Hematopoietic multipotent progenitor cell treated with erythropoietin and hydrocortisone succinate and interleukin-3 and kit ligand, for 6 days (in vitro differentiated cells): ENCODE measurements at places on chromosomes 7 and 10.

GRCh38 chr7:151132461-151133205 is 34.9 kb downstream of the GBX1 start:
- no peak for DNase-seq

DNA sequence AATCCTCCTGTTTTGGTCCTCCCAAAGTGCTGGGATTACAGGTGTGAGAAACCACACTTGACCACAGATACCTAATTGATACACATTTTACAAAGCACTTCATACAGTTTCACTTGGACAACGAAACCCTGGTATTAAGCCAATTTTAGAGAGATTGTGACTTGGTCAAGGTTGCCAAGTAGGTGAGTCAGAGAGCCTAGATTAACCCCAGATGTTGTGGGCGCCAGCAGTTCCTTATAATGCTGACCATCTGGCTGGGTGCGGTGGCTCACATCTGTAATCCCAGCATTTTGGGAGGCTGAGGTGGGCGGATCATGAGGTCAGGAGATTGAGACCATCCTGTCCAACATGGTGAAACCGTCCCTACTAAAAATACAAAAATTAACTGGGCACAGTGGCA is 4.9 kb upstream of the PHKG1 start:
- DNase-seq: peak; percentile 81

DNA sequence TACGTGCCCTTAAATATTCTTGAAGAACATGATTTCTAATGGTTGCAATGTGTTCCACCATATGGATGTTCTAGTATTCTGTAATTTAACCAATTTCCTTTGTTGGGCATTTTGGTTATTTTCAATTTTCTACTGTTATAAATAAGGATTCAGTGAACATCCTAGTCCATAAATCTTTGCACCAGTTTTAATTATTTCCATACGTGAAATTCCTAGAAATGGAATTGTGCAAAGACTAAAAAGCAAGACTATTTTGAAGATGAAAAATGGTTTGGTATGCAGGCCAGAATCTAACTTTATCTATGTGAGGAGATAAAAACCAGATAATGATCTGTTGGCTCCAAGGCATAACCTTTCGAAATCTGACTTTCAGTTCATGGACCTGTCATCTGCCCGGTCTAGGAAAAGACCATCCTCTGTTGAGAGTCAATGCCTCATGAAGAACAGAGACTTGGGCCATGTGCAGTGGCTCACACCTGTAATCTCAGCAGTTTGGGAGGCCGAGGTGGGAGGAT is 633.2 kb upstream of the NRP1 start:
- no peak for DNase-seq

DNA sequence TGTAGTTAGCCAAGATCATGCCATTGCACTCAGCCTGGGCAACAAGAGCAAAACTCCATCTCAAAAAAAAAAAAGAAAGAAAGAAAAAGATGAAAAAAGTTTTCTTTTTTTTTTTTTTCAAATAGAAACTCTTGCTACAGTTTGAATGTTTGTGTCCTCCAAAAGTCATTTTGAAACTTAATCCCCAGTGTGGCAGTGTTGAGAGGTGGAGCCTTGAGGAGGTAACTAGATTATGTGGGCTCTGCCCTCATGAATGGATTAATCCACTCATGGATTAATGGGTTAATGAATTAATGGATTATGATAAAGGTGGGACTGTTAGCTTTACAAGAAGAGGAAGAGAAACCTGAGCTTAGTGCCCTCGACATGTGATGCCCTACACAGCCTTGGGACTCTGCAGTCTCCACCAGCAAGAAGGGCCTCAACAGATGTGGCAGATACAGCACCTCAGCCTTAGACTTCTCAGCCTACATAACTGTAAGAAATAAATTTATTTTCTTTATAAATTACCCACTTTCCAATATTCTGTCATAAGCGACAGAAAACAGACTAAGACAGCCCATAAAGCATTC is 25.1 kb downstream of the CPEB3 start:
- DNase-seq: no peak

DNA sequence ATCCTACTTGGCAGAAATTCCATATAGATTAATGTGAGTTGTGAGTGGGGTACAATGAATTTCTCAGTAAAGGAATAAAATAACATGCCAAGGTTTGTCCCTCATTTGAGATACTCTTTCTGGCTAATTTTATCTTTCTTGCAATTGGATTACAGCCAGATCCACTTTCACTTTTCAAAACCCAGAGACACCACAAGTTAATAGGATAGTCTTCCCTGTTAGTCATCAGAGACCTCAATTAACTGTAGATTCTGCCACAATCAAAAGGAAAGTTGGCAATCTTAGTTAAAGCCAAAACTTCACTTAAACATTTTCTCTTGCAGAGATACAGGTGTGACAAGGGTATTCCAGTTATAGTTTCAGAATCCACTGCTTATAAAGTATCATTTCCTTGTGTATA is 91.4 kb upstream of the PHYHIPL start:
- DNase-seq: no peak

DNA sequence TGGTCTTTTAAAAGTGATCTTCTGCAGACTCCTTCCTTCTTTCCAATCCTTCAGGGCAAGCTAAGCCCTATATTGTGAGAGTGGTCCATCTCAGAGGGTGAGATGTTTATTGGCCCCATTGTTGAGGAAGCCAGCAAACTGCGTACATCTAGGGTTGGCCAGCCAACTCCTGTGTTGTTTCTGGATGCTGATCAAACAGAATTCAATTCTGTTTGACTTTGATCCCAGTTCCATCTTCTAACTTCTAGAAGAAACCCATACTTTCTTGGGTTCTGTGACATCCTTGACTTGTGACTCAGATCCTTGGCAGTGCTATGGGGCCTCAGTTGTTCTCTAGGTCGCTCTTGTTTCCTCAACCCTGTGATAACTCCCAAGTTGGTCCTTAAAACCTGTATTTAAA is 116.2 kb downstream of the LSMEM1 start:
- DNase-seq: no peak

DNA sequence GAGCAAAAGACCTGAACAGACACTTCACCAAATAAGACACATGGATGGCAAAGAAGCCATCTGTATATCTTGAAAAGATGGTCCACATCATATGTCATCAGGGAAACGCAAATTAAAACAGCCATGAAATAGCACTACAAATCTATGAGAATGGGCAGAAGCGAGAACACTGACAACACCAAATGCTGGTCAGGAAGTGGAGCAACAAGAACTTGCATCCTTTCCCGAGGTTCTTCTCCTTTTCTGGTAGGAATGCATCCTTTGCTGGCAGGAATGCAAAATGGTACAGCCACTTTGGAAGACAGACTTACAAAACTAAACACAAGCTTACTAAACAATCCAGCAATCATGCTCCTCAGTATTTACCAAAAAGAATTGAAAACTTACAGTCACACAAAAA is 60.0 kb downstream of the PIK3AP1 start:
- no peak for DNase-seq

DNA sequence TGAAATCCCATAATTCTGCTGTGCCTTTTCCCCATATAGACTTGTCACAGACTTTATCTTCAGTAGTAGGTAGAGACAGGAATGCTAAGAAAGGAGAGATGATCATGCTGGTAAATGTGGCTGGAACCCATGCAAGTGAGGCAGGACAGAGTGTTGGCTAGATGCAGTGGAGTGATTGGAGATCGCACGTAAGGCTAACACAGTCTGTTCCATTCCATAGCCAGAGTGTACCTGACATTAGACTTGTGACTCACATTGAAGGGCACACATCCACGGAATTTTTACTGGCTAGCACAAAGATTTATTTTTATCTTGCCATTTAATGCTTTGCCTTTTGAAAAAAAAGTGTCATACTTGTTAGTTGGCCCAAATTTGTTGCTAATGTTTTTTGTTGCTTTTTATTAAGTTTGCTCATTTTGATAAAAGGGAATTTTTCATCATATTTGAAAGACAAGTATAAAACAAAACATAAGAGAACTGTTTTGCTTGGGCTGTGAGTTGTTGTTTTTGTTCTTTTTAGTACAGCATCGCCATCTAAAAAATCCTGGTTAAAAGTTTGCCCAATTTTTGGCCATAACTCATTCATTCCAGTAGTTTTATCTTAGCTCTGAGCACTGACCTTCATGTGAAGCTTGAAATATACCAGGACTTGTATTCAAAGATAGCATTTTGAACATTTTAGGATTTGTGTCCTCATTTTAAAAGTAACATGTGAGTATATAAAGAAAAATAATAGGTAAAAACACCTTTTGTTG is 81.0 kb downstream of the CPED1 start:
- no peak for DNase-seq

DNA sequence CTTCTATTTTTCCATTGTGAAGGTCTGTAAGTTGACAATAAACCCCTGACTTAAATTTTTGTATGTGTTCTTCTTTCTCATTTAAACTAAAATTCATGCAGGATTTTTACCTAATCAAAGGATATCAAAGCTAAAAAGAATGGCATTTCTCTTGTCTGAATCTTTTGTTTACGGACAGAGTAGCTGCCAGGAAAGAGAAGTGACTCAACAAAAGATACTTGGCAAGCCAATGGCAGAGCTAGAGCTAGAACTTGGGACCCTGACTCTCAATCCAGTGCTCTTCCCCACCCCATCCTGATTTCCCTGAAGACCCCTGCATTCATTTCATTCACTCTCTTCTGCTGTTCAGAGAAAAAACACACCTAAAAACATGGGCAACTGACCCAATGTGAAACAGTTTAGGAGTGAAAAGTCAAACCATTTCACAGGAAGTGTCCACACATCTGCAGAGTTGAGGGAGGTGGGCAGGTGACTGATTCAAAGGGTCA is 40.2 kb upstream of the PDLIM1 start:
- DNase-seq: no peak

GRCh38 chr7:115831371-115831770 is 199.2 kb downstream of the TFEC start:
- peak; percentile 34 for DNase-seq

DNA sequence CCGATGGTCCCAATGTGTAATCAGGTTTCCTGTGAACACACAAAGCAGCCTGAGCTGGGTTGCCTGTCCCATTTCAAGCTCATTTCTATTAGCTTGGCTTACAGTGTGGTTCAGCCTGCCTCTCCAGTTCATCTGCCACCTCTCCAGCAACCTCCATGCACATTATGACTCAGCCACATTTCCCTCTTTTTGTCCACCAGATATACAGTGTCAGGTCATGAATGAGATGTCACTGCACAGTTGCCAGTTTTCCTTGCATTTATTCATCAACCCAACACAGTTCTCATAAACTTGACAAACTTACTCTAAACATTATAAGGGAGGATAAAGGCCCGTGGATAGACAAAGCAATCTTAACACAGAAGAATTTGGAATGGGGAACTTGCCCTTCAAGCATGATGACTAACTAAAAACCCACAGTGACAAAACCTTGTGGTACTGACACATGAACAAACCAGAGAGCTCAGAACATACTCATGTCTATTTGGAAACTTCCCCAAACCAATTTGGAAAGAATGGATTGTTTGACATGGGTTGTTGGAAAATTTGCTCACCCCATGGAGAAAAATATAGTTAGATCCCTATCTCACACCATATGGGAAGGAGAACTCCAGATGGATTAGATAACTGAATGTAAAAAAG is 2.5 kb upstream of the CFAP58 start:
- DNase-seq: peak; percentile 73

DNA sequence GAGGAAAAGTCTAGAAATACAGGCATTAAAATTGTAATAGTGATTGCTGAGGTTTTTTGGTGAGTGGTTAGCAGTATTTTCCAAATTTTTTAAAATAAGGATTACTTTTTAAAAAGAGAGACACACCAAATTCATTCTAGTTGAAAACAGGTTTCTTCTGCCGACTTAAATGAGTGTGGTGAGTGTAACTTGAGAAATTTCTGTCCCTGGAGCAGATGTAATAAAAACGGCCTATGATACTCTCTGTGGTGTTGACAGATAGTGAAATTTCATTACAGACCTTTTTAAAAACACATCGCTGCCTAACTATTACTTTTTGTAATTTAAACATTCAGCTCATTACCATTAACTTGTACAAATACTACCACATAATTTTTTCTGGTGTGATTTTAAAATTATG is 90.1 kb downstream of the CYP51A1 start:
- DNase-seq: no peak

GRCh38 chr7:129434675-129435318 is 565 bp downstream of the STRIP2 start:
- peak; percentile 34 for DNase-seq

GRCh38 chr7:43199371-43200160 is 87.1 kb downstream of the HECW1 start:
- DNase-seq: no peak

- DNase-seq: peak; percentile 17
Observed at GRCh38 chr10:130547368-130547767, 411.2 kb downstream of the GLRX3 start.

GRCh38 chr7:139676390-139676789 is 101.4 kb downstream of the HIPK2 start:
- DNase-seq: no peak

- no peak for DNase-seq
Observed at GRCh38 chr7:21733837-21734236, 191.0 kb downstream of the DNAH11 start.

DNA sequence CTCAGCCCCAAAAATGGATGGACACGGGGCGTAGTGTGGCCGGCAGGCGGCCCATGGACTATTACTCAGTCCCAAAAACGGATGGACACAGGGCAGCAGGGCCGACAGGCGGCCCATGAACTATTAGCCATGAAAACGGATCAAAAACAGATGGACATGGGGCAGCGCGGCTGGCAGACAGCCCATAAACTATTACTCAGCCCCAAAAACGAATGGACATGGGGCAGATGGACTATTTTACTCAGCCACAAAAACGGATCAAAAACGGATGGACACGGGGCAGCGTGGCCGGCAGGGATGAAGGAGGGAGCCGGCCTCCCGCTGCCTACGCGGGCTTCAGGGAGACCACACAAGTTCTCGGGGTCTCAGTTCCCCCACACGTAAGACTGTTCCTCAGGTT is 32.9 kb downstream of the GPER1 start:
- no peak for DNase-seq

DNA sequence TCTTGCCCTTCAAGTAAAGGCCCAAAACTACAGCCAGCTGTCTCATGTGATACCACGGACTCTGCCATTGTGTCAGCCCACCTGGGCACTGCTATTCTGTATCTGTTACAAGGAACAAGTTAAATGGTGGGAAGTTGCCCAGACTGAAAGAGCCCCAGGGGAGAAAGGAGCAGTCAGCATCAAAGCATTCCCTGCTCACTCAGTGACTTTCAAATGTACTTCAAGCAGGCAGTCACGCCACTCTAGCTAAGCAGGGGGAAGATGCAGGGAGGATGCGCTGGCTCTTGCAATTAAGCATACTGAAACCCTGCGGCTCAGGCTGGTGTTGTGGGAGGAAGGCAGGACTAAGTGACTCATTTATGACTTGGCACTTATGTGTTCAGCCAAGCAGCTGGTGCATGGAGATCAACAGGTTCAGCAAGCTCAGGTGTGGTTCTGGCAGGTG is 1249.6 kb downstream of the TYW1 start:
- DNase-seq: no peak

DNA sequence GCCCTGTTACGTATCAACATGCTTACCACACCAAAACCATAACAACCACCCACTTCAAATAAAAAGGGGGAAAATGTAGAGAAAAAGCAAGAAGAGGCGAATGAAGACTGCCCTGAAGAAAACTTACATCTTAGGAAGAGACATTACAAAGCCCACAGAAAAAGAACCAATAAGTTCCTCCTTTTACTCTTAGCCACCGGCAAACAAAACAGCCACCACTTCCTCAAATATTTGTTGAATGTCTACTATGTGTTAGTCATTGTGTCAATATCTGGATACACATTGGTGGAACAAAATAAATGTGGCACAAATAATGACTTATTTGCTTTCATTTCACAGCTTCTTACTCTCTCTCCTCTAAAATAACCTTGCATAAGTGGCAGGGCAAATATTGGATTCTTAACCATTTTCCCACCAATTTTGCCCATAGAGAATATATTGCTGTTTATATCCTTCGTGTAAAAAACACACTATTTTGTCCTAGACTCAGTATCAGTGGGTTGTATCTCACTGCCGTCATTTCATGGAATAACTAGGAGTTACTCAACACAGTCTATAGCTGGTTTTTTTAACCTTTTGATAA is 106.8 kb downstream of the ANK3 start:
- peak; percentile 58 for DNase-seq
